ENCODE measurements at places on chromosomes 4 and X.

GRCh38 chrX:9291629-9292028 lies 173.2 kb upstream of the TBL1X start:
- DNase-seq, result no peak

GRCh38 chrX:100381619-100382018 lies 28.5 kb downstream of the PCDH19 start:
- DNase-seq, result no peak

DNA sequence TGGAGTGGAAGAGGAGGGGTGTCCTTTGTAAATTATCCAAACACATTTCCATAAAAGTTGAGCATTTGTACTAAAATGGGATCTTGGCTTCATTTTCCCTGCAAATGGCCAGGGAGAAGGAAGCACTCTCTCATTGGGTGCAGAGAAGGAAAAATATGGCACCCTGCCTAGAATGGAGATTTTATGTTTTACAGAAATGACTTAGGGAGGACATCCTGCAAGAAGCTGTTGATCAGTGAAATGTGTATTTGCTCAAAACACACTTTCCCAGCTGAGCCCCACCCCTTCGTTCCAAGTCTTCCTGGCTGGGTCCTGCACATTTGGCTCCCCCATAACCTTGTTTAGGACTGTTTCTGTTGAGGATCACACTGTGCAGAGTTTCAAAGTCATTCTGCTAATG lies 213.5 kb upstream of the TAPT1 start:
- no peak for DNase-seq

DNA sequence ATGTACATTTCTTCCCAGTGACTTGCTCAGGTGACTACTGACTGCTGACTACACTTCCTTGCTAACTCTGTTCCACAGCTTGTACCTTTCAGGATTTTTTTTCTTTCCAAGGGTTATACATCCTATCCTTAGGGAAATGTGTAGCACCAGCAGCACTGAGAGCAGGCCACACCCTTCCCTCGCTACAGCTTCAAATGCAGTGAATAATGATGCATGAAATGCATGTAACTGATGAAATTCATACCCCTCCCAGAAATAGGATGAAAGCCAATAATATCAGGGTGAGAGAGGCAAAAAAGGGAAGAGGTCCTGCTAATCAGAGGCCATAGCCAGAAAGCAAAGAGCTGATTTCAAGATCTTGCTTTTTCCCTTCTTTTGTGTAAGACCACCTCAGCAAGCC lies 6.2 kb upstream of the FGF16 start:
- no peak for DNase-seq

GRCh38 chr4:150768497-150768896 lies 186.5 kb downstream of the MAB21L2 start:
- no peak for DNase-seq

GRCh38 chrX:98379134-98379533 lies 1495.4 kb downstream of the RPA4 start:
- DNase-seq, result no peak

GRCh38 chrX:44240036-44240435 lies 103.4 kb downstream of the EFHC2 start:
- no peak for DNase-seq

DNA sequence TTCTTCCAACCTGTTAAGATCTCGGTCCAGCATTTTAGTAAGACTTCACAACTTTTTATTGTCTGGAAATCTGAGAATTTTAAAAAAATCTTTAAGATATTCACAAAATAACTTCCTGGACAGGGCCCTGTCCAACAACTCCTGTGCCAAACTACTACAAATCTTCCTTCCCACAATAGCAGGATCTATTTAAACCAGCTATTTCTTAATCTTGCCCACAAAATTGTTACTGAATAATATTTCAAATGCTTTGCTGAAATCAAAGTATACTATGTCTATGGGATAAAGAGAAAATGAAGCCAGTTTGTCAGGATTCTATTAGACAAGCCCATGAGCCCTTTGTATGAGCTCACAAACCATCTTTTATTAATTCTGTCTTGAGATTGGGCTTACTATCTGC lies 104.1 kb upstream of the DDIT4L start:
- DNase-seq, result no peak

DNA sequence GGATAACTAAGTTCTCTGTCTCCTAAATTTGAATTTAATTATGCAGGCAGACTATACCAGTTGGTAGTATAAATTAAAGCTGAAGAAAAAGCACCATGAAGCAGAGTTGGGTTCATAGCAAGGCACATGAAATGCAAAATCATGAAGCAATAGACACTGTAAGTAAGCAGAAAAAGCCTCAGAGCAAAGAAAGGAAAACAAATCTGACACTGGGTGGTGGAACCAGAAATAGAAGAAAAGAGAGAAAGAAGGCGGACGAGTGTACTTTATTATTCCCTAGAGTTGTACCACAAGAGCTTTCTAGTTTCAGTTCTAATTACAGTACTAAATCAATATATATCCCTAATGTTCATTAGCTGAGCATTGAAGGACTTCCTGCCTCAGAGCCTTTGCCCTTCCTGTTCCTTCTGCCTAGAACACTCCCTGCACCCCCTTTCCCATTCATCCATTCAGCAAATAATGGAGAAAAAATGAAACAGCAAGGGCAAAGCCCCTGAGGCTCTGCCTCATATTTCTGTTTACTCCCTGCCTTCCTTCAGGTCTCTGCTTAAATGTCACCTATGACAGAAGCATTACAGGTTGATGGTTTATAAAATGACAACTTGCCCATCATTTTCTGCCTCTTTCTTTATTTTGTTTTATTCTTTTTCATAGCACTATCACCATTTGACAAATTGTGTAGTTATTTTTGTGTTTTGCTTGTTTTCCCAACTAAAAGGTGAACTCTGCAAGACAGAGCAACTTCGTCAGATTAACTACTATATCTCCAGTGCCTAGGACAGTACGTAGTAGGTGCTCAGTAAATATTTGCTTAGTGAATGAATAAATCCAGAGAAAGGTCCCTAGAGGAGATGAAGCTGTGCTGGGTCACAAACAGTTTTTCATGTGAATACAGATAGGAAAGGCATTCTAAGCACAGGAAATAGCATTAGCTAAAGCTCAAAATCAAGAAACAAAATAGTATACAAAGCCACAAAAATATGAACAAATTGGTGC lies 154.0 kb upstream of the RASGEF1B start:
- no peak for DNase-seq

GRCh38 chr4:140648716-140649308 lies 80.1 kb upstream of the UCP1 start:
- no peak for DNase-seq

GRCh38 chrX:26649534-26649933 lies 433.6 kb downstream of the MAGEB5 start:
- DNase-seq, result no peak

DNA sequence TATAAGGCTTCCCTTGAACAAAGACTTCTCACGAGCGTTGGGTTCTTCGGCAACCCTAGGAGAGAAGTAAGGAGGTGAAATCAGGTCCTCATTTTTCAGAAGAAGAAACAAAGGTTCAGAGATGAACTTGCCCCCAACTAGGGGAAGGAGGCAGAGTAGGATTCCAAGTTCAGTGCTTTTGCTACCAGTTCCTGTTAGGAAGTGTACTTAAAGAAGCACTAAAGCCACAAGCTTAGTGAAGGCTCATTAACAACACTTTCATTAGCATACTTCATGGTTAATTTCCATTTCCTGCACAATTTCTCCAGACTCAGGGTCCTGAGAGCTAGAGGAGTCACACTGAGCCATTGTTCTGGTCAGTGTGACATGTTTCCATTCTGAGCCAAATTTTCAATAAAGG lies 52.1 kb downstream of the VSIG4 start:
- no peak for DNase-seq

DNA sequence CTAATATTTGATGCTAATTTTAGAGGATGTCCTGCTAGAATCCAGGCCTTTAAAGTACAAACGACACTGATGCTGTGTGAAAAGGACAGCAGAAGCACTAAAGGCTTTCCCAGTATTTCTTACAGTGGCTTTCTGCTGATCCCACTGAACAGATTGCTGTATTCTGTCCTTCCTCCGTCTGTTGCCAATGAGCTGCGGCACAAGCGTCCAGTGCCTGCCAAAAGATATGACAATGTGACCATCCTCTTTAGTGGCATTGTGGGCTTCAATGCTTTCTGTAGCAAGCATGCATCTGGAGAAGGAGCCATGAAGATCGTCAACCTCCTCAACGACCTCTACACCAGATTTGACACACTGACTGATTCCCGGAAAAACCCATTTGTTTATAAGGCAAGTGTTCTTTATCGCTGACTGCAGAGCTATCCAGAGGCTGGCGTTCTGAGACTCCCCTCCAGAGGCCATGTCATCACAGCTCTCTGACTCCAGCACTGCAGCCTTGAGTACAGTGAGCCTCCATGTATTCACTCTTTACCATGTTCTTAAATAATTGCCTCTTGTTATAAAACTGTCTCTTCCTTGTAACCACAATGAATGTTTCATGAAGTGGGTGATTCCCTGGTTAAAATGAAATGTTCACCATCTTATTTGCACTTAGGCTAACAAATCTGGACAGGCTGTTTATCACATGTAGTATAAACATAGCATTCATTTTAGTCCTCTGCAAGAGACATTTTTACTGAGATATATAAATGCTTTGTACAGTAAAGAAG lies 43.6 kb downstream of the GUCY1B1 start:
- DNase-seq, result no peak

GRCh38 chr4:157992948-157993839 lies 179.6 kb downstream of the GASK1B start:
- DNase-seq, result no peak

GRCh38 chr4:140641105-140641555 lies 72.4 kb upstream of the UCP1 start:
- DNase-seq, result no peak

DNA sequence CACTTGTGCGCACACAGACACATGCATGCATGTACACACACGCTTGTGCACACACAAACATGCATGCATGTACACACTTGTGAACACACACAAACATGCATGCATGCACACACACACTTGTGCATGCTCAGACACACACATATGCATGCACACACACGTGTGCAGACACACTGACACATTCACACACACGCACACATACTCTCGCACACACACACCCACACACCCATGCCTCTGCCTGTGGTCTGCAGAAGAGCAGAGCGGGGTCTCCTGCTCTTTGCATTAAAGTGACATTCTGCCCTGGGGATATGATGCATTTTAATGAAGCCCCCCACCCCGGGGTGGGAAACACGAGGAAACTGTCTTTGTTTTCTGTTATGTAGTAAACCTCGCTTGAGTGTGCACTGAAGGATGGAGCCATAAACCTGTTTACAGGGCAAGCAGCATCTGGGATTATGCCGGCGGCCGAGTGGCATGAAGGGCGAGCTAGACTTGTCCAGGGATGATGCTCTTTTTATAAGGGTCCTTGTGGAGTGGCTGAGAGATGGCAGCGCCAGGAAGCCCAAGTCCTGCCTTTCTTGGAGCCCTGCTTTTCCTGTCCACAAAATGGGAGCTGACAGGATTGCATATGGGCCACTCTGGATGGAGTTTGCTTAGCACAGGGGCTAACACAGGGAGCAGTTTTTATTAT lies 17.8 kb downstream of the PSAPL1 start:
- peak; percentile 18 for DNase-seq

DNA sequence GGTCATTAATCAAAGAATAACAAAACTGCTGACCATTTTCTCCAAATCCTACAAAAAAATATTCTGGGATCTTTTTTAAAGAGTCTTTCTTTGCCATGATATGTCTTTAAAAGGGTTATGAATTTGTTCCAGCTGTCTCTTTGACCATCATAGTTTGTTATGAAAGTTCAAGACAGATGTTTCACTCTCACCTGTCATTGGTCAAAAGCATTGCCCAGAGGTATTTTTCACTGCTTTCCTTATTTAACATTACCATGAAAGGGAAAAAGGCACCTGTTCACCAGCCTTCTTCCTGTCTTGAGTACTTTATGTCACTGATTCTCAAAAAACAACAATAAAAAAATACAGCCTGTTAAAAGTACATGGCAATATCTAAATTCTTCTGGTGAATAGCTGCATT lies 643.8 kb downstream of the FAT4 start:
- DNase-seq, result no peak

- no peak for DNase-seq
Measured at GRCh38 chr4:138875891-138876608, 139.5 kb upstream of the NOCT start.

- no peak for DNase-seq
Measured at GRCh38 chrX:10121787-10122186, 35.0 kb upstream of the CLCN4 start.

DNA sequence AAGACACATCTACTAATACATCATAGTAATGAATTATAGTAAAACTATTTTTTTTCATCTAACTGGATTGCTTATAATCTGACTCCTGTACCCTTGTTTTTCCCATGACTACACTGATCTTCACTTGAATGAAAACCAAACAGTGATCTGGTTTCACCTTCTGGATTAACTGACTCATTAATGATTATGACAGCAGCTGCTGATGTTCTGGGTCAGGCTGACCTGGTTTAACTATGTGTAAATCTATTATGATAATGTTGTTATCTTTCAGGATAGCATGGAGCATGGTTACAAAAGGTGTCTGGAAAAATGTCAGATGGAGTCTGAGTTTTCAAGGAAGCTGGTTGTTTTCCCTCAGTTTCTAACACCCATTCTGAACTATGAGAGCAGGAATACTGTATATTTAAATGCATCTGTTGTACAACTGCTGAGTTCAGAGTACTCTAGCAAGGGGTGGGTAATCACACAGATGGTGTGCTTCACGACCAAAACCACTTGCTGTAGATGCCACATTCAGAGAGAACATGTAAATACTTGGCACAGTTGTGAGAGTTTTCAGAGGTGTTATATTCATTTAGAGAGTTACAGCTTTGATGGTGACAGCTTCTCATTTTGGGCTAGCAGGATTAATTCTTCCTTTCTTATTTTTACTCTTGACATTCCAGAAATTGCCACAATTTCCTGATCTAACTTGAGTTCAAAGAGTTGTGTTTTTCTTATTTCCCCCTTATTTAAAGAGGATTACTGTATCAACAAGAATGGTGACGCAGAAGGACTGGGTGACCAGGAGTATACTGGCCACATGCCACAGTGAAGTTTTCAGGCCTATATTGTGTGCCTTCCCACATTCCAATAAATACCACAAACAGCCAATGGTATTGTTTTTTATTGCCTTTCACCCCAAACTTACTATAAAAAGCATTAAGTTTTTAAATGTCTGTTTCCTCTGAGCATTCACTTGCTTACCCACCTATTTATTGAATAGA lies 249.7 kb upstream of the TET2 start:
- DNase-seq, result no peak

GRCh38 chrX:15441464-15441863 lies 51.7 kb downstream of the PIR start:
- no peak for DNase-seq

GRCh38 chrX:124862301-124862700 lies 457.4 kb upstream of the TEX13C start:
- DNase-seq, result no peak

- no peak for DNase-seq
Measured at GRCh38 chr4:150999086-150999485, 16.0 kb downstream of the LRBA start.

- DNase-seq, result no peak
Measured at GRCh38 chr4:2360396-2360730, 58.1 kb downstream of the ZFYVE28 start.

GRCh38 chrX:131728295-131729145 lies 184.6 kb downstream of the OR13H1 start:
- no peak for DNase-seq
